A549 treated with DMSO at 1 μM for 4 hours (cell line): ENCODE measurements at places on chromosomes 1 and 21. TPM values are rescaled to one million over a fixed set of nuclear protein-coding genes. Genes with fewer than 3 reads are reported as not detected.

DBT gene
- total RNA-seq: 2.8 to 5.3 TPM (median 4.6 TPM) in 5 replicates

H3-3A gene
- total RNA-seq: 395 to 501 TPM (median 445 TPM) in 5 replicates

FABP3 gene
- total RNA-seq: not detected in 5 replicates

FAM131C gene
- total RNA-seq: 11.0 to 18.2 TPM (median 15.0 TPM) in 5 replicates

LAD1 gene
- 0.55 to 1.1 TPM (median 0.66 TPM) in 5 replicates for total RNA-seq

SPRR2A gene
- not detected in 5 replicates for total RNA-seq

PAPPA2 gene
- total RNA-seq: 0.01 to 0.03 TPM in 2 of 5 replicates, not detected in the others

KCNA3 gene
- total RNA-seq: not detected in 5 replicates

SPATA46 gene
- not detected in 5 replicates for total RNA-seq

COL24A1 gene
- total RNA-seq: 0.01 to 0.03 TPM (median 0.03 TPM) in 3 of 5 replicates, not detected in the others

GMEB1 gene
- total RNA-seq: 6.2 to 8.2 TPM (median 7.4 TPM) in 5 replicates

OVAAL gene
- total RNA-seq: not detected in 5 replicates

ACOT11 gene
- total RNA-seq: 1.7 to 2.3 TPM (median 2.1 TPM) in 5 replicates

FGR gene
- 0.07 TPM in 1 of 5 replicates, not detected in the others for total RNA-seq

ANGPTL1 gene
- not detected in 5 replicates for total RNA-seq

TEX38 gene
- 0.16 TPM in 1 of 5 replicates, not detected in the others for total RNA-seq

EPHA10 gene
- total RNA-seq: 0.58 to 1.0 TPM (median 0.77 TPM) in 5 replicates

C21orf58 gene
- total RNA-seq: 4.1 to 7.1 TPM (median 5.7 TPM) in 5 replicates

CYP4Z1 gene
- not detected in 5 replicates for total RNA-seq

OLFML2B gene
- total RNA-seq: 0.34 to 0.92 TPM (median 0.52 TPM) in 5 replicates

C1orf87 gene
- total RNA-seq: not detected in 5 replicates

RBM34 gene
- total RNA-seq: 60.5 to 83.1 TPM (median 71.1 TPM) in 5 replicates

LMOD1 gene
- total RNA-seq: not detected in 5 replicates

SLC30A7 gene
- total RNA-seq: 9.2 to 12.8 TPM (median 11.6 TPM) in 5 replicates

C1orf74 gene
- 1.3 to 2.1 TPM (median 1.8 TPM) in 5 replicates for total RNA-seq

PRRX1 gene
- total RNA-seq: 0.10 TPM in 1 of 5 replicates, not detected in the others

LMX1A gene
- total RNA-seq: not detected in 5 replicates

PPIH gene
- total RNA-seq: 59.9 to 64.2 TPM (median 62.6 TPM) in 5 replicates

NPR1 gene
- total RNA-seq: 0.95 to 1.3 TPM (median 1.1 TPM) in 5 replicates

BSND gene
- total RNA-seq: not detected in 5 replicates

GFI1 gene
- 0.14 to 0.38 TPM (median 0.23 TPM) in 5 replicates for total RNA-seq

CD101 gene
- 0.19 to 0.56 TPM (median 0.38 TPM) in 5 replicates for total RNA-seq

RAP1GAP gene
- total RNA-seq: 9.9 to 13.8 TPM (median 12.8 TPM) in 5 replicates

ACTN2 gene
- total RNA-seq: 0.01 to 0.10 TPM (median 0.09 TPM) in 3 of 5 replicates, not detected in the others

CCDC27 gene
- total RNA-seq: not detected in 5 replicates

ECM1 gene
- total RNA-seq: 2.1 to 2.7 TPM (median 2.3 TPM) in 5 replicates

FCN3 gene
- not detected in 5 replicates for total RNA-seq

MYOM3 gene
- total RNA-seq: 5.8 to 7.2 TPM (median 6.4 TPM) in 5 replicates

CPT2 gene
- 8.2 to 10.2 TPM (median 8.8 TPM) in 5 replicates for total RNA-seq

LRRC3 gene
- 1.3 to 1.9 TPM (median 1.5 TPM) in 5 replicates for total RNA-seq

ASTN1 gene
- not detected in 5 replicates for total RNA-seq
